ENCODE measurements at places on chromosomes 3 and 15.

DNA sequence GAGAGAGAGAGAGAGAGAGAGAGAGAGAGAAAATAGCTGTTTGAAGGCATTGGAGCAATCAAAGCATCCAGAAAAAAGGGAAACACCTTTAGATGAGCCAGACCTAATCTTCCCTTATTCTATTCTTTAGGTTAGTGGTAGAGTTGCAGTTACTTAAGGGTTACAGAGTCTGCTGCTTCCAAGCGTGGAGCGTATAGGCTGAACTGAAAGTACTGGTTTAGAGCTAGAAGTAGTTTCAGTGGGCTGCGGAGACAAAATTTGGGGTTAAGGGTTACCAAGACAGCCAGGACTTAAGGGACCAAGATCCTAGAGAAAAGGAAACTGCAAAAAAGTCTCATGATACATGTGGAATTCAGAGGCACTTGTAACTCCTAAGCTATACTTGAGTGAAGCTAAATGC lies 66.1 kb upstream of the MEIS2 start:
- DNase-seq: no peak

DNA sequence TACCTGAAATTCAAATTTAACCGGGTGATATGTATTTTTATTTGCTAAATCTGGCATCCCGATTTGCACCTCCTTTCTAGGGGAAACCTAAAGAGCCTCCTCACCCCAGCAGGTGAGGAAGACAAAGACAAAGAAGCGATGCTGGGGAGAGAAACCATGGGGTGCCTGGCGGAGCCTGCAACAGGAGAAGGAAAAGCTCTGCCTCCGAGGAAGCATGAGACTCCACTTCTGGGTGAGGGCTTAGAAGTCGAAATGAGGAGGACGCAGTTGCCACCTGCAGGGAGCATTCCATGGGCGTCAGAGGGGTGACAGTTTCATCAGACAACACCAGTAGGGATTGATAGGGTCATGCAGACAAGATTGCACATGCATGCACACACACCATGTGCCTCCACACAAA lies 30.5 kb upstream of the LYZL4 start:
- DNase-seq: no peak

DNA sequence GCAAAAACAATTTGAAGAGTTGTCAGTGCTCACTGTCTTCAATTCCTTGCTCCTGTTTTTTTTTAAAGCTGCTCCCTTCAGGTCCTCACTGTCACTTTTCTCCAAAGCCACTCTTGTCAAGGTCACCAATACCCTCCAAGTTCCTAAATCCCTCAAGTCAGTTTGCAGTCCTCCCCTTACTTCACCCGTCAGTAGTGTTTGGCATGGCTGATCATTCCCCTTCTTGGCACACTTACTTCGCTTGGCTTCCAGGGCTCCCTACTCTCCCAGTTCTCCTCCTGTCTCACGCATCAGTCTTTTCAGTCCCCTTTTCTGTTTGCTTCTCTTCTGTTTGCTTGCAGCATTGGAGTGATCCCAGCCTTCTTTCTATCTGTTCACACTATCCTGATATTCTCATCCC lies 25.5 kb downstream of the PLCL2 start:
- DNase-seq: no peak

DNA sequence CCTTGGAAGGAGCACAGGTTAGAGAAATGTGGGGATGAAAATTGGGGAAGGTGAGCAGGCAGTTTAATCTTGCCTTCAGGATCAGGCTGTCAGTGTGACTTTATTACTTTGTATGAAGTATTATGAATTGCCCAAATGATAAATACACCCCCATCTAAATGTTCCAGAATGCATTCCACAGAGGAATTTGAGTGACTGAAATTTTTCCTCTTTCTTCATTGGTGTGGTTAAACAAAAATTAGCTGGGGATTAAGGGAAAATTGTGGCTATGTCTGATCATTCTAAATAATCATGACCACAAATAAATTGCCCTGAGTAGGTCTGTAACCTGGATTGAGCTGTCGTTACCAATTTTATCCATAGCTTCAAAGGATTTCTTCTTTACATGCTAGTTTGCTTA lies 33.5 kb downstream of the FAM98B start:
- no peak for DNase-seq

- DNase-seq: no peak
Measured at GRCh38 chr3:61443886-61444285, 117.5 kb upstream of the PTPRG start.

GRCh38 chr15:67091071-67091979 lies 25.9 kb downstream of the SMAD3 start:
- DNase-seq: peak; percentile 38

GRCh38 chr15:40045572-40046217 lies 6.7 kb upstream of the SRP14 start:
- no peak for DNase-seq

DNA sequence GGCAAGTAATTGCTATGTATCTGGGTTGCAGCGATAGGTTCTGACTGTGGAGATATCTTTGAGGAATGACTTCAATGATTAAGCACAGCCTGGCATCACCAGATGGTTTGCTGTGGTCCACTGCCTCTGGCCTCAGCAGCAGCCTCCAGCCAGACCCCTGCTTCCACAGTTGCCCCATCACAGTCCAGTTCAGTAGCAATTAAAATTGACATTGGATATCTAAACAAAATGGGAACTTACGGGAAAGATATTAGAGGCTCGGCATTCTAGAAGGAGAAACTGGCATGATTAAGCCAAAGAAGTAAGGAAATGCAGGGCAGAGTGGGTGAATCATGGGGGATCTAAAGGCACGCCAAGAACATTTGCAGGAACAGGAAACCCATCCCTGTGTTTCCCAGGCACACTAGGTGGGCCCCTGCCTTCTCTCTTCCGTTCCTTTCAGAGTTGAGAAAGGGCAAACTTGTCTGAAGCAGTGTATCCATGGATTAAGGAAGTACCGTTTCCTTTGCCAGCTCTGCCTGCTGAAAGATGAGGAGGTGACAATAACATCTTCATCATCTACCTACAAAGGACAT lies 36.3 kb upstream of the SH3BP5 start:
- no peak for DNase-seq

GRCh38 chr3:1072041-1072440 lies 20.8 kb upstream of the CNTN6 start:
- no peak for DNase-seq

DNA sequence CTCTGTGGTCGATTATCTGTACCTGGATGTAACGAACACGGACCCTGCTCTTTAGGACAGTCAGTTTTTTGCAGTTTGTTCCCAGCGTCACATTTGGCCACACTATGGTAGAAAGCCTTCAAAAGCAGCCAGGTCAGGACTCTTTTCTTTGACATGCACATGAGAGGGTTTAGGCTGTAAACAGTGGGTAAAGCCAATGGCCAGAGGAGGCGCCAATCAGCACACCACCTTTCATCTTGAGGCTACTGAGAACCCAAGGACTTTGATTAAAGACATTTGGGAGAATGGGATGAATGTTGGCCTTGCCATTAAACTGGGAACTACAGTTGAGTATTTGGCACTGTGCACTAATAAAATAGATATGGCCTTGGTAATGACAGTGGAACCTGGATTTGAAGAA lies 225.9 kb downstream of the OXSM start:
- no peak for DNase-seq

GRCh38 chr3:143121241-143122088 lies 1.9 kb downstream of the CHST2 start:
- peak; percentile 60 for DNase-seq

DNA sequence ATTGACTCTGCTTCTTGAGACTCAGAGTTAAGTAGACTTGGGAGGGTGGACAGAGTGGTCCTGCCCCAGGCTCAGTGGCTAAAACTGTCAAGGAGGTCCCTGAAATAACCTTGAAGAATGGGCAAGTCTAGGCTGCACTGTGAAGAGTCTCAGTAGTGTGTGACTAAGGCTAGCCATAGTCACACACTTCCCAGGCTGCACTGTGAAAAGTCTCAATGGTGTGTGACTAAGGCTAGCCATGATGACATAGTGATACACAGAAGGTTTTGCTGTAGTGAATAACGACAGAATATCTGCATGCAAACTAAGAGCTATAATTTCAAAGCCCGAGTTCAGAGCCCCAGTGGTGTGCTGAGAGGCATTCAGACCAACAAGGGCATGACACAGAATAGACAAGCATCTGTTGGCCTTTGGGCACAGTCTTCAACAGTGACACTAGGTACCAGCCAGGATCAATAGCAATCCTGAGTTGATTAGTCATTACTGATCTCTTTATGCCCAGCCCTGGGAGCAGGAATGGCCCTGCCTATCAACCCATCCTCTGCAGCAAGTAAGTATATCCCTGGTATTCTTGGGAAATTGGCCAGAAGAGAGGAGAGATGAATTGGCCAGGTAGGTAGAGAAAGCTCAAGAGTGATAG lies 72.4 kb upstream of the BBX start:
- DNase-seq: no peak

DNA sequence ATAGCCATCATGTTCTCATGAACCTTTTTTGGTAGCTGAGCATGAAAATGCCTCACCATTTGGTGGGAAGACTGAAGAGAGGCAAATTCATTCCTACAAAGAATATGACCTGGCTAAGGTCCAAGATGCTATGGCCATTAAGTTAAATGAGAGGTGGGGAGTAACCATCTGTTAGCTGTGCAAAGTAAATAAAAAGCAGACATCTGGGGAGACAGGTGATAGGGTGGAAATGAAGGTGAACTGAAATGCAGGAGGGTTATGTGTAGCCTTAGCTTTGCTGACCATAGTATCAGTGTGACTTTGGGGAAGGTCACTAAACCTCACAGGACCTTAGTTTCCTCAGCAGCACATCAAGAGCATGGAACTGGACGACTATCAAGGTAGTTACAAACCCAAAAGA lies 111.0 kb upstream of the STRIT1 start:
- DNase-seq: no peak

- peak; percentile 13 for DNase-seq
Measured at GRCh38 chr15:72796515-72797337, 13.2 kb upstream of the ADPGK start.

- DNase-seq: no peak
Measured at GRCh38 chr3:52408466-52408865, 36.4 kb downstream of the SEMA3G start.

- no peak for DNase-seq
Measured at GRCh38 chr3:58577269-58577821, at the start of gene FAM107A. TSS of gene FAM107A (minus strand) at chr3:58577391. CDS start at chr3:58569860, 7,531 bp downstream.

- no peak for DNase-seq
Measured at GRCh38 chr3:5218815-5219214, 31.3 kb downstream of the EDEM1 start.

DNA sequence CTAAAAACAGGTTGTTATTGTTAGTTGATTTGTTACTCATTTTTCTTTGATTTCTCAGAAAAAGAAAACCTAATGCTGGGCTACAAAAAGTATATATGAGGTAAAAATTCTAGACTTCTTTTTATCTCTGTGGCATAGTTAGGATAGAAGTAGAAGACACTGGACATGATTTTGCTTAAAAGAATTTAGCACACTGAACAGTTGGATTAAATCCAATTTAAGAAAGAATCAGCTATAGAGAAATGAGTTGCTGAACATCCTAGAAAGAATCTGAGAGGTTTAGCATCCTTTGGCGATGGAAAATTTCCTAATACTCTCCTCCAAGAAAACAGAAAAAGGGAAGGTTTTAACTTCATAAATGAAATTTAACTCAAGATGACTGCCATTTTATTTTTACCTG lies 259.7 kb downstream of the TBL1XR1 start:
- no peak for DNase-seq

DNA sequence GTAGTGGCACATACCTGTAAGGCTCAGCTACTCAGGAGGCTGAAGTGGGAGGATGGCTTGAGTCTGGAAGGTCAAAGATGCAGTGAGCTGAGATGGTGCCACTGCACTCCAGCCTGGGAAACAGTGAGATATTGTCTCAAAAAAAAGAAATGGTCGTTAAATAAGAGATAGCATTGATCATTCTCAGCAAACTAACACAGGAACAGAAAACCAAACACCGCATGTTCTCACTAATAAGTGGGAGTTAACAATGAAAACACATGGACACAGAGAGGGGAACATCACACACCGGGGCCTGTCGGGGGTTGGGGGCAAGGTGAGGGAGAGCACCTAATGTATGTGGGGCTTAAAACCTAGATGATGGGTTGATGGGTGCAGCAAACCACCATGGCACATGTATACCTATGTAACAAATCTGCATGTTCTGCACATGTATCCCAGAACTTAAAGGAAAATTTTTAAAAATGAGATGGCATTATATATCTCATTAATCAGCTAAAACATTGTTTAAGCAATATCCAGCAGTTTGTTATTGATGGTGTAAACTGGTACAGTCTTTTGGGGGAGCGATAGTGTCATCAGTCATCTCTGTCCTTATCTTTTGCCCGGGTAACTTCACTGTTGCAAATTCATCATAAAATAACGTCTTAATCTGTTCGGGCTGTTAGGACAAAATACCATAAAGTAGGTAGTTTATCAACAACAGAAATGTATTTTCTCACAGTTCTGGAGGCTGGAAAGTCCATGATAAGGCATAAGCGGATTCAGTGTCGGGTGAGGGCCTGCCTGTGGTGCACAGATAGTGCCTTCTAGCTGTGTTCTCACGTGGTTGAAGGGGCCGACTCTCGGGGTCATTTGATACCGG lies 1.7 kb upstream of the MAN2A2 start:
- no peak for DNase-seq

GRCh38 chr3:137061186-137061585 lies 103.4 kb downstream of the IL20RB start:
- no peak for DNase-seq

GRCh38 chr3:42056840-42057239 lies 34.3 kb upstream of the TRAK1 start:
- DNase-seq: no peak

- DNase-seq: no peak
Measured at GRCh38 chr3:187130346-187131066, 8.8 kb downstream of the RPL39L start.

- DNase-seq: no peak
Measured at GRCh38 chr15:68353421-68354135, 76.0 kb downstream of the FEM1B start.

DNA sequence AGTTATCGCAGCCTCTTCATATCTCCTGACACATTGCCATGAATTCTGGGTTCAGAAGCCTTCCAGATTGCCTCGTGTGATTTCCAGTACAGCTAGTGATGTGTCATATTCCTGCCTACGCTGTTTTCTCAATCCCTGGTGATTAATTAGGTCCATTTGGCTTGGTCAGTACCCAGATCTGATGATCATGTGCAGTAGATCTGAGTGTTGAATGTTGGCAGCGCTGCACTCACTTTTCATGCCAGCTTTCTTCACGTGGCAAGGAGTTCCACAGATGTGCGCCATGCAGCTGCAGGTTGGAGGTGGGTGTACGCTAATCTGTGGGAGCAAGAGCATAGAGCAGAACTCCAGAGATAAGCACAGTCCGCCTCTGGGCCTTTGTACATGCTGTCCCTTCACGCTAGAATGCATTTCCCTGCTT lies 86.9 kb upstream of the COL6A5 start:
- no peak for DNase-seq

Measured in activated CD4-positive, alpha-beta T cell treated with anti-CD3 and anti-CD28 coated beads for 1 hour (primary cell).